ENCODE measurements at places on chromosomes 12 and 14.

DNA sequence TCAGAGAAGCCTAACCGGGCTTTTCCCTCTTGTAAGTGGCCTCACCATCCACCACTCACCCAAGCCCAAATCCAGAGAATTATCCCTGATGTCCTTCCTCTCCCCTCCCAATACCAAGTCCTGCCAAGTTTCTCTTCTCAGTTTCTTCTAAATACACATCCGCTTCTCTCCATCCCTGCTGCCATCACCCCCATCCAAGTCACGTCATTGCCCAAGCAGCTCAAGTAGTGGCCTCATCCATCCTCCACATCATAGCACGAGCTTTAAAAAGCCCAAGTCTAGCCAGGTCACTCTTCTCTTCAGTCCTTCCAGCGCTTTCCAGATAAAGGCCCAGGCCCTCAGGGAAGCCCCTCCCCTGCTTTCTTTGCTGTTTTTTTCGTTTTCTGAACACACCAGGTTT is 25.4 kb downstream of the IL31 start:
- no peak for DNase-seq

GRCh38 chr14:89255852-89256251 is 161.2 kb downstream of the FOXN3 start:
- no peak for DNase-seq

- DNase-seq: peak; percentile 55
Observed at GRCh38 chr12:6316921-6317692, 6.6 kb downstream of the PLEKHG6 start.

DNA sequence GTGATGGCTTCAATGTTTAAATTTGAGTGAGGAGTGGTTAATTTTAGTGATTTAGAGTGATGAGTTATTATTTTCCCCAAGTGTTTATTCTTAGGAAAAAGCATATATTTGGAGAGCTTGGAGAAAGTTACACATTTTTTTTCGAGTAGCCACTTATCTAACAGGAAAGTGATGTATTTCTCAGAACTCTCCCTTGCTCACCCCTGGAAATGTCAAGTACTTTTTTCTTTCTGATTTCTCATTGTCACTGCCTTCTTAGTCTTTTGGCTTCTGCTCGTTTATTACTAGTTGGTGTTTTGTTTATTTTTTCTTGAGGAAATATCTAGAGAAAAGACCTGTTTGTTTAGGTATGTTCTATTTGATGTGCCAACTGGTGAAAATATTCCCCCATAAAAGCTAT is 58.8 kb downstream of the AEBP2 start:
- DNase-seq: no peak

- DNase-seq: no peak
Observed at GRCh38 chr12:75564852-75565251, 53.4 kb upstream of the KRR1 start.

- DNase-seq: no peak
Observed at GRCh38 chr12:69966409-69966808, 141.4 kb downstream of the MYRFL start.

Measured in activated CD4-positive, alpha-beta T cell treated with anti-CD3 and anti-CD28 coated beads, Interleukin-2, amount 10 ng/mL, durations not matched to agents 24 days and 14 days (primary cell).